K562 (cell line): ENCODE measurements at places on chromosomes 16 and 17. TPM values are rescaled to one million over a fixed set of nuclear protein-coding genes. Genes with fewer than 3 reads are reported as not detected.

Gene PRR35
- total RNA-seq: 0.18 and 0.42 TPM in 2 replicates

Gene RASL10B
- 0.11 and 0.22 TPM in 2 replicates for total RNA-seq

Gene KCNH6
- not detected in 2 replicates for total RNA-seq

Gene SDK2
- 0.04 and 0.09 TPM in 2 replicates for total RNA-seq

Gene KRT33B
- total RNA-seq: not detected in 2 replicates

GRCh38 chr17:41020336-41020735, 6.7 kb downstream of the KRTAP1-5 start:
- no peak for DNase-seq

GRCh38 chr17:68657166-68657565, 56.0 kb upstream of the FAM20A start:
- DNase-seq: no peak

DNA sequence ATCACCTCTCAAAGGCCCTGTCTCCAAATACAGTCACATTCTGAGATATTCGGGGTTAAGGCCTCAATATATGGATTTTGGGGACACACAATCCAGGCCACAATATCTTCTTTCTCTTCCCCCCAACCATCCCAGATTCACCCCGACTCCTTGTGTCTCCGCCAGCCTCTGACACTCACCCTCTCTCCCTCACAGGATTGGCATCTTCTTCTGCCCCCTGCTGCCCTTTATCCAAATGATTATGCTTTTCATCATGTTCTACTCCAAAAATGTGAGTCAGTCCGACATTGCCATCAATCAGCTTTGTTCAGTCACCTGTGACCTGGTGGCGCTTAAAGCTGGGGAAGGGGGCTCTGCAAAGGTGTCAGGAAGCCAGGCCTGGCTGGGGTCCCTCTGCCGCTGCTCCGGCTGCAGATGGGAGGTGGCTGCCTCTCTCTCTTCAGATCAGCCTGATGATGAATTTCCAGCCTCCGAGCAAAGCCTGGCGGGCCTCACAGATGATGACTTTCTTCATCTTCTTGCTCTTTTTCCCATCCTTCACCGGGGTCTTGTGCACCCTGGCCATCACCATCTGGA, 35.1 kb downstream of the GDE1 start:
- DNase-seq: no peak

GRCh38 chr16:72066747-72067146, 3.7 kb downstream of the HPR start:
- DNase-seq: peak; percentile 60

DNA sequence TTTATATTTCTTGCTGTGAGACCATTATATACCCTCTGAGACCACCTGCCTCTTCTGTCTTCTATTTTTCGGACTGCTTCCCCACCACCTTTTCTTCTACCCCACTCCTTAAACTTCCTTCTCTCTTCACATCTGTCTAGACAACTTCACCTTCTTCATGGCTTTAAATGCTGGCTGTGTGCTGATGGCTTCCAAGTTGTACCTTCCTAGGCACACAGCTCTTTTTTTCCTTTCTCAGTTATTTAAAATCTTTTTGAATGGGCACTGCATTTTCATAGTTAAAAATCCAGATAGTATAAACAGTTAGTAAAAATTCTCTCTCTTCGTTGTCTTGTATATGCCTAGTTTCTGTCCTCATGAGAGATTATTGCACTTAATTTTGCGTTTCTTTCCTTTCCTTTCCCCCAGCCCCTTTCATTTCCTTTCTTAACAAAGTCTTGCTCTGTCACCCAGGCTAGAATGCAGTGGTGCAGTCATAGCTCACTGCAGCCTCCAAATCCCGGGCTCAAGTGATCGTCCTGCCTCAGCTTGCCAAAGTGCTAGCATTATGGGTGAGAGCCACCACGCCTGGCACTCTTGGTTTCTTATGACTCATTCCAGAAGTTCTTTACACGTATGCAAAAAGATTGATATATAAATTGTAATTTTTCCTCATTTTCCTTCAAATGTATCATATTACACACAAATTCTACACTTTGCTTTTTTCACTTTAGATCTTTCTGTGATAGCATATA, 114.3 kb downstream of the NPIPB5 start:
- no peak for DNase-seq

GRCh38 chr16:56625140-56625942, at the start of gene MT1E:
MT1E (plus strand) TSS chr16:56625781; CDS start chr16:56625852, 71 bp downstream.
- no peak for DNase-seq

GRCh38 chr16:5193861-5194260, 96.3 kb upstream of the EEF2KMT start:
- no peak for DNase-seq
